Stimulated activated CD4-positive, alpha-beta T cell treated with anti-CD3 and anti-CD28 coated beads, Interleukin-2, amount 100 ng/mL, for 24 hours (primary cell): ENCODE measurements at places on chromosomes 12 and 14.

DNA sequence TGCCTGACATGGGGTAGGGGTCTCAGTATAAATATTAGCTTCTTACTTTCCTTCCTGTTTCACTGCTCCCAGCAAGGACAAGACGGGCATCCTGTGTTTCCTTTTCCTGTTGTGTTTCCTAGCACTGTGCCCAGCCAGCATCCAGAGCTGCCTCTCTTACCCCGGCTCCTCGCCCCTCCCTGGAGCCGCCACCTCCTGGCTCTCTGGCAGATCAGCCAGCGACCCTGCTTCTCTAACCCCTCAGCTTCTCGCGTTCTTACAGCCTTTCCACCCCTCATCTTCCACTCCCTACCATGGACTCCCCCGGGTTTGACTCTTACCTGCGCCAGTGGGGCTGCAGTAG, 17.8 kb downstream of the HDAC7 start:
- no peak for DNase-seq

GRCh38 chr12:52239767-52240166, 6.7 kb downstream of the KRT7 start:
- no peak for DNase-seq

- DNase-seq, result no peak
Measured at GRCh38 chr14:24068711-24069410, 2.5 kb upstream of the CPNE6 start.

GRCh38 chr12:84222841-84223240, 689.8 kb downstream of the SLC6A15 start:
- DNase-seq, result no peak

DNA sequence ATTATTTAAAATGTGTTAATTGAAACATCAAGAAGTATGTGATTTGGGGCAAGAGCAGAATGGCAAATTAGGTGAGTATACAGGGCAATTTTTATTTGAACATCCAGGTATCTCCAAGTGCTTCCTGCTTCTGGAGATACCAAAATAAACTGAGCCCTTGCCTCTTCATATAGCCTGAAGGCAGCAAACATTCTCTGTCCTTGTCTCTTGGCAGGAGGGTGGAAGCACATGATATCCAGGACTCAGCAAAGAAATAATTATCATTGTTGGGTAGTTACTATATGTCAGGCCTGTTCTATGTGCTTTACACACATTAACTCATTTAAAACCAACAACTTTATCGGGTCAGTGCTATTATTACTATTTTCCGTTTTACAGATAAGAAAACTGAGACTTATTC, 12.5 kb downstream of the LIN7A start:
- DNase-seq, result no peak

- no peak for DNase-seq
Measured at GRCh38 chr14:39592116-39592789, 160.0 kb upstream of the FBXO33 start.

- no peak for DNase-seq
Measured at GRCh38 chr14:59490756-59491155, 6.4 kb downstream of the JKAMP start.

GRCh38 chr12:24945845-24946244, 3.1 kb downstream of the BCAT1 start:
- DNase-seq, result no peak

DNA sequence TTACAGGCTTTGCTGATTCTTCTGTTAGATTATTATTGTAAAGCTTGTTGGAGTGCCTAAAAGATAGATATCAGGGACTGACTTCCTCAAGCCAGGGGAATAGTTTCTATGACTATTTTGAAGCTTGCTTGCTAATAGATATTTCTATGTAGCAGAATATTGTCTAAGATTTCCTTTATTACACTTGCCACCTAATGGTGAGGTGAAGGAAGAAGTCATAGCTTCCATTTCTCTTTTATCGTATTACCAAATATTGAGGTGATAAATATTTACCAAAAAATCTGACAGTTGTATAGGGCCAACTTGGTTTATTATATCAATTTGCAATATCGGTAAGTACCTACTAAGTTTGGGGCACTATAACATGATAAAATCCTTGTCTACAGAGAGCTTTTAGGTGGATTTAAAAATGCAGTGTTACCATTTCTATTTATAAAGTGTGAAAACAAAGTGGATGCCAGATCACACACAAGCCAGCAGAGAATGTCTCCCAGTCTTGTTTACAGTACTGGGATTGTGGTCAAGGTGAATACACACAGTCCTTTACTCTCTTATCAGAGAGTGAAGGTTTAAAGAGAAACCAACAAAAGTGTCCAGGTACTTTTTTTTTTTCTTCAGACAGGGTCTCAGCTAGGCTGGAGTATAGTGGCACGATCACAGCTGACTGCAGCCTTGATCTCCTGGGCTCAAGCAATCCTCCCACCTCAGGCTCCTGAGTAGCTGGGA, 137.9 kb downstream of the IGF1 start:
- no peak for DNase-seq

DNA sequence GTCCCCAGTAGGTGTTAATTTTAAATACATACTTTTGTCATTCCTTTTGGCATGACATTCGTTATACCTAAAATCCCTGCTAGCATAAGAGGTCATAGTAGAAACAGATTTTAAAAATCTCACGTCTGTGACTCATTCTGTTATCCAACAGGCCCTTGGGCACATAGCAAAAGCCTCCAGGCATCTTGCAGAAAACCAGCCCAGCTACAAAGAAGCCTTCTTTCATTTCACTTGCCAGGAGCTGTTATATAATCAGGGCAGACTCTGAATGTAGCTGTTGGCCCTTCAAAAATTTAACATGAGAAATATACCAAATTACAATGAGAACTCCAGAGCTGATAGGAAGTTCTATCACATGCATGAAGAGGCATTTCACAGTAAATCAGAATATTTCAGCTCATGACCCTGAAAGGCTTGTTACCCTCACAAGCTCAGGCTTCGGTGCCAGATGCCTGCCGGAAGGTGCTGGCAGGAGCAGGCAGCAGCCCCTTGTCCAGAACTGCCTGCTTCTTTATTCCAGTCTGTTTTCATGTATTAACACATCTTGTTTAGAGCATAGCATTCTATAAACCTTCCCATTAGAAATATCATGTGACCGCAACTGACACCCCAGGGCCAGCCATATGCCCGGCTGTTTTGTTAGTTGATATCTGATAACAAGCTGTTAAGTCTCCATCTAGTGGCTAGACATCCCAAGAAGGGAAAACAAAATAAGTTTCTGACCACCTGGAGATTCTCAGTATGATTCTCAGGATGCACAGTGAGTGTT, 17.8 kb downstream of the E2F7 start:
- DNase-seq, result no peak

GRCh38 chr12:87491089-87491488, 538.1 kb downstream of the C12orf50 start:
- no peak for DNase-seq

DNA sequence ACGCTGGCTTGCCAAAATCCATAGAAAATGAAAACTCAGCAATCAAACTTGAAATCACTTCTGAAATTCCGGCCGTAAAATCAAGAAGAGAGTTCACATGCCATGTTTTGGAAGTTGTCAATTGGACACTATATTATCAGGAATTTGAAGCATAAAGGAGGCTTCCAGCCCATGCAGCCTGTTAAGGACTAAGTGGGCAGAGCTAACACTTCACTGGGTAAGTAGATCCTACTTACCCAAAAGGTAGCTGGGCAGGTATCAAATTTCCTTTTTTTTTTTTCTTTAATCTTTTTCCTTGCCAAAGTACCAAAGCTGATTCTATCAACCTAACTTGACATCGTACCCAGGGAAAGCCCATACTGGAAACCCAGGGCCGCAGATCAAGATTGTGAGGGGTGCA, 71.5 kb upstream of the ARHGAP5 start:
- no peak for DNase-seq

- DNase-seq, result no peak
Measured at GRCh38 chr12:52211716-52212585, 20.1 kb upstream of the KRT80 start.

GRCh38 chr12:71536279-71536938, 96.8 kb downstream of the LGR5 start:
- DNase-seq, result no peak

DNA sequence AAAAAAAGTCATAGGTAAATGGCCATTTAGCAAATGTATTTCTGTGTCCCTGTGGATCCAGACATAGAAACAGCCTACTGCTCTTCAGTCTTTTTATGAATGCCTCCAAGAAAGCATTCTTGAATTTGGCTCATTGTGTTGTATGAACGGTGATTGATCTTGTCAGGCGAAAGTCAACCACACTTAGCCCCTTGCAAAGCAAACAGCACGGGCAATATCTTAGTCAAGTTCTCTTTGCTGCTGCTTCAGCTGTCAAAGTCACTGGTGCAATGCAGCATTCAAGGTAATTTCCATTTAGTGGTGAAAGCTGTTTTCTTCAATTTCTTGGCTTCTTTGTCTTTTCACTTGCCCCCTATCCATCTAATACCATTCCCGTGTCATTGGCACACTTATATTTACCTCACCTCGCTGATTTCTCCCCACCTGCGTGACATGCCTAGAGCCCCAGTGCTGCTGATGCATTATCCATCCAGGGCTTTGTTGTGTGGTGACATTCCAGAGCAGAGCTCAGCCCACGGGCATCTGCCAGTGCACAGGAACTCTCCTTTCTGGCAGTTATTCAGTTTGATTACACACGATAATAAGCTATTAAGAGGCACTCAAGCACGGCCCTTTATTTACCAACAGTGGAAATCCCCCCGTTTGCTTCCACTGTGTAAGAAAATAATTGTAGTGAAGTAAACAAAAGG, 362.3 kb upstream of the NOVA1 start:
- no peak for DNase-seq
